ENCODE measurements at places on chromosomes 5 and 9.

- DNase-seq, result no peak
Measured at GRCh38 chr5:98468188-98468869, 305.1 kb upstream of the RGMB start.

GRCh38 chr5:178403956-178404600 lies 171.5 kb upstream of the PHYKPL start:
- DNase-seq, result no peak

GRCh38 chr9:36690412-36691168 lies 117.9 kb downstream of the MELK start:
- no peak for DNase-seq

DNA sequence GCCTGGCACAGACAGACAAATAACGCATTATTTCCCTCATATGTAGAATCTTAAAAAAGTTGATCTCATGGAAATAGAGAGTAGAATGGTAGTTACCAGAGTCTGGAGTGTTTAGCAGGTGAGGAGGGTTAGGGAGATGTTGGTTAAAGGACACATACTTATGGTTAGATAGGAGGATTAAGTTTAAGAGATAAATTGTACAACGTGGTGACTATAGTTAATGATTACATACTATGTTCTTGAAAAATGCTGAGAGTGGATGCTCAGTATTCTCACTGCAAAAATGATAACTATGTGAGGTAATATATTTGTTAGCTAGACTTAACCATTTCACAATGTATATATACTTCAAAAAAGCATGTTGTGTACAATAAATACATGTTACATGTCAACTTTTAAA lies 38.0 kb downstream of the CERT1 start:
- no peak for DNase-seq

DNA sequence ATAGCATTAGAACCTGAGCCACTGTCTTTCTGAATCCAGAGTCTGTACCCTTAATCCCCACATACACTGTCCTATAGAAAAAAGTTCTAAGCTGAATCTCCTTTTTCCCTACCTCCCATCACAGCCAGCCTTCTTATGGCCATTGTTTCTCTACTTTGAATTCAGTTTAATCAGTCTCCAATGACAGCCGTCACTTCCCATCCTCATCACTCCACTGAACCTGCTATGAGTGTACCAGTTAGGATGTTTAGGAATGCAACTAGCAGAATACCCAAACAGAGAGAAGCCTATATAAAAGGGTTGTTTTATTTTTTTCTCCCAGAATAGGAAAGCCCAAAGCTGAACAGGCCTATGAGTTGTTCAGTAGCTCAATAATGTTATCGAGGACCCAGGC lies 220.4 kb upstream of the NREP start:
- no peak for DNase-seq

DNA sequence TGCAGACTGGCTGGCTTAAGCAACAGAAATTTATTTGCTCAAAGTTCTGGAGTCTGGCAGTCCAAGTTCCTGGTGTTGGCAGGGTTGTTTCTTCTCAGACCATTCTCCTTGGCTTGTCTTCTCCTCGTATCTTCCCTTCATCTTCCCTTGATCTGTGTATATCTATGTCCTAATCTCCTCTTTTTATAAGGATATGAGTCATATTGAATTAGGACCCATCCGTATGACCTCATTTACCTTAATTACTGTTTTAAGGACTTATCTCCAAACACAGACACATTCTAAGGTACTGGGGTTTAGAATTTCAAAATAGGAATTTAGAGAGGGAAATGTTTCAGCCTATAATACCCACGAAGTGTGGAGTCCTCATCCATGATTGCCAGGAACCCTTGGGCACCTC lies 13.1 kb upstream of the LPAR1 start:
- no peak for DNase-seq

DNA sequence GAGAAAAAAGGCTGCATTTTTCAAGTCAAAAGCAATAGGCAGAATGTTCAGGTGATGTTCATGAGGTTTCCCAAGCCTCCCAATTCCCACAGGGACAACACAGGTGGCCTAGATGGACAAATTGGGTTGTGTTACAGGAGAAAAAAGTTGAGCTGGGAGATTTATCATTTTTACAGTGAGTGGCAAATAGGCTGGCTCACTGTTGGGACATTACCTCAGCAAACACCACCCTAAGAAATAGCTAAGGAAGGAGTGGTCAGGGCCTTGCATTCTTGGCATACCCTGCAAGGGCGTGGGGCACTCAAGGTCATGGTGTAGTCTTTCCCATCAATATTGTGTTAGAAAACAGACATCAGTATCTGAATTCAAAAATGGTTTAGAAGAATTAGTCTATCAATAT lies 23.3 kb upstream of the CPLANE1 start:
- no peak for DNase-seq

DNA sequence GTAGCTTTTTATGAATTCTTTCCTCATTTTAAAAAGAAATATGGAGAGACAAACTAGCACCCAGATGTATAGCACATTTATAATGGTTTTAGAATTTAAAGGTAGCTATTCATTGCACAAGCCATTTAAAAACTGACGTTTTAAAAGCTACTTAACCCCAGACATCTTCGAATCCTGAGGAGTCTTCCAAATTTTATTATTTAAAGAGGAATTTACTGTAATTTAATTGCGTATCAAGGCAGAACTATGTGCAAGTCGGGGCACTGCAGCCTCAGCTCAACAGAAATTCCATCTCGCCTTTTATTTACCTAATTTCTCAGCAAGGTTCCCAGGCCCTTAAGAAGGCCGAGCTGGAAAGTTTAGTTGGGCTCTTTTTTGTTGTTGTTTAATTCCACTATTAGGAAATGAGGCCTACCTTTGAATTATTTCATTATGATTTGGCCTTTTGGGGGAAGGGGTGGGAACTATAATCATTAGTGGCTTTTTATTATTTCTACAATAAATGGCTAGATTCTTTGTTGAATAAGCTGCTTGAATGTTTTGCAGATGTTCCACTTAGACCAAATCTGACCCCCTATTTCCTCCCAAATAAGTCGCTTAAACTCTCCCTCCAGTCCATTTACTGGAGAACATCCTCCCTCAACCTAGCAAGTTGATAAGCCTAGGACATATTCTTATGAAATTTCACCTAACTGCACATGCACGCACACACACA lies 20.2 kb downstream of the NR2F1 start:
- DNase-seq, result no peak

- no peak for DNase-seq
Measured at GRCh38 chr9:79369676-79370075, 202.1 kb upstream of the TLE4 start.

DNA sequence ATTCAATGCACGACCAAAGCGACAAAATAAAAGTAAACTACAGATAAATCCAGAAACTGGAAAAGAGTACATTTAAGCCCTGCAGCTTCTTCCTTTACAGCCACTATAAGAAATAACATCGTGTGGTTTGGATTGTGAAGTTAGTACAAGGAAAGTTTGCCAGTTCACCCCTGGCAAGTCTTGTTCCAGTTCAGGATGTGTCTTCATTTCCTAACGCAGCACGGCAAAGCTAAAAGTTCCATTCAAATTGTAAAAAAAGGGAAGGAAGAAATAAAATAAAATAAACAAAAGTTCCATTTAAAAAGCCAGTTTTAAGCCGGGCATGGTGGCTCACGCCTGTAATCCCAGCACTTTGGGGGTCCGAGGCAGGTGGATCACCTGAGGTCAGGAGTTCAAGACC lies 83.3 kb upstream of the RETREG1 start:
- DNase-seq, result no peak

GRCh38 chr5:145198525-145199260 lies 636.4 kb downstream of the PRELID2 start:
- no peak for DNase-seq

GRCh38 chr5:96133341-96134079 lies 171.9 kb upstream of the ELL2 start:
- no peak for DNase-seq

GRCh38 chr5:171288066-171288465 lies 21.0 kb upstream of the TLX3 start:
- DNase-seq, result no peak

GRCh38 chr5:69030358-69031062 lies 63.3 kb upstream of the SLC30A5 start:
- DNase-seq, result no peak

GRCh38 chr5:177428574-177429217 lies 2.2 kb downstream of the GRK6 start:
- DNase-seq, result no peak

DNA sequence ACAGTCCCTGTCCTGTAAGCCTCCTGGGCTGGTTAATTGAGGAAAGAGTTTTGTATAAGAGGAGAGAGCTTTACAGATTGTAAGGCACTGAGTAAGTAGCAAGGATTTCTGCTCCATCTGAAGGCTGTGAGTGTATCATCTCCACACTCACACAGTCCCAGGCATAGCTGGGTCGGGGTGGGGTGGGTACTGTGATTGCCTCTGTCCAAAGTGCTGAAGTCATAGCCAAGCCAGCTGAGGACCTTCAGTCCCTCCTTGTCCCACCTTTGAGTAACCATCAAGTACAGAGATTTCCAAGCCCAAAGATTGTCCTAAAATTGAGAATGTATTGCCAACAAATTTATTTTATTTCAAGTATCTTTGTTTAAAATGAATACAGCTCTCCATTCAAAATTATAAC lies 5.5 kb upstream of the DNAJB5 start:
- no peak for DNase-seq

- no peak for DNase-seq
Measured at GRCh38 chr5:92981001-92981400, 600.0 kb downstream of the NR2F1-AS1 start.

DNA sequence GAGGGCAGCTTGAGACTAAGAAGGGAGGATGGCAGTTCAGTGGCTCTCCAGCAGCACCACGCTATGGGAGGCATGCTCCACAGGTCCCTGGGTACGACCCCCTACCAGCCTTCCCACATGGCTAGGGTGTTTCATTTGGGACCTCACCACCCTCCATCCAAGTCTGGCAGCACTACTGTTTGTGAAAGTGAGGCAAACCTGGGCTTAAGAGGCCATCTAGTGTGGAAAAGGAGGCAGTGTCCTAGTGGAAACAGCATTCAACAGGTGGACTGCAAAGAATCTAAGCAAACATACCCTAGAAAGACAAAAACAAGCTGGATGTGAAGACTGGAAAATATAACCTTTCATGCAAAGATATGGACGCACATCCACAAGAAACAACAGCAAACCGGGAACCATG lies 4.8 kb upstream of the C5orf47 start:
- no peak for DNase-seq
